ENCODE measurements at places on chromosomes 13 and 19.
A peak's percentile ranks its signal among the peaks of the same experiment; 100 is the strongest.

GRCh38 chr13:24276861-24277260, 32.5 kb upstream of the C1QTNF9 start:
- DNase-seq = no peak

- no peak for DNase-seq
Observed at GRCh38 chr13:74675182-74675581, 541.0 kb upstream of the KLF12 start.

DNA sequence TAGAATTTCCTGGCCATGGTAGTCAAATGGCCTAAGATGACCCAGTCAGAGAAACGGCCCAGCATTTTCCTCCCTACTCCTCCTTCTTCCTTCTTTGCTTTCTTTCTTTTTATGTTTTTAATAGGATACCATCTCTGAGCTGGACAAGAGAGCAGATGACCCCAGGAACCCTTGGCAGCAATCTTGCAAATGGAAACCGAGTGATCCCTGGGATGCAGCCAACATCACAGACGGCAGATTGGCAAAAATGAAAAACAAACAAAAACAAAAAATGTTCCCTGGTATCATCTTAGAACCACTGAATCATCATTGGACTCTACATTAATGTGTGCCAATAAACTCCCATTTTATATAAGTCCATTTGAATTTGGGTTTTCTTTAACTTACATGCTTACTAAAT, 424.4 kb downstream of the FGF14 start:
- no peak for DNase-seq

GRCh38 chr13:98384739-98385138, 192.2 kb downstream of the STK24 start:
- DNase-seq = no peak

DNA sequence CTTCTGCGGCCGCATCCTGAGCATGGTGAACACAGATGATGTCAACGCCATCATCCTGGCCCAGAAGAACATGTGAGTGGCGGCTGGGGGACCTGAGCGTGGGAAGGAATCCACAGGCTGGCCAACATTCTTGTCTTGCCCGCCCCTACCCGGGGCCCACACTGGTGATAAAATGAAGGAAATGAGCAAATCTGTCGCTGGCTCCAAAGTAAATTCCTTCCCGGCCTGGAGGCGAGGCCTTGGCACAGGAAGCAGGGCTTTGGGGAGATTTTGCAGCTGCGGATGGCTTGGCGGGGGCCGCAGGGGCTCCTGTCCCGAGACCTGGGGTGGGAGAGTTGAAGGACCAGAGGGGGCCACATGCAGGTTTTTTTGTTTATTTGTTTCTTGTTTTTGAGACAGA, 4.4 kb downstream of the KXD1 start:
- DNase-seq = no peak

GRCh38 chr19:32415669-32416068, 10.1 kb downstream of the DPY19L3 start:
- no peak for DNase-seq

DNA sequence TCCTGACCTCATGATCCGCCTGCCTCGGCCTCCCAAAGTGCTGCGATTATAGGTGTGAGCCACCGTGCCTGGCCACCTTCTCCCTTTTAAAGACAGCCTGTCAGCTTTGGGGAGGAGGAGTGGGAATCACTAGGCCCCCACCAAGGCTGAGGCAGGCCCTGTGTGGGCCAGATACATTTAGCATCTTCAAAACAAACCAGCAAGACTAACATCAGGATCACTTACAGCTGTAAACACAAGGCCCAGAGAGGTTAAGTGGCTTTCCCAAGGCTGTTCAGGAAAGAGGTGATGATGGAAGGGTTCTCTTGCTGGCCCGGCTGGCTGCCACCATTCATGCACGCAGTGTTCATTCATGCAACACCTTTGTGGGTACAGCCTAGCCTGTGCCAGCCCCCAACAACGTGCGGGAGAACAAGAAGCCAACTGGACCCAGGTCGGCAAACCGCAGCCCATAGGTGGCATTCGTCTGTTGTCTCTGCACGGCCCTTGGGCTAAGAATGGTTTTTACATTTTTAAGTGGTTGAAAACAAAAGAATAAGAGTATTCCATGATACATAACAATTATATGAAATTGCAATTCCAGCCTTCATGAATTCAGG, 23.0 kb downstream of the IER2 start:
- no peak for DNase-seq

DNA sequence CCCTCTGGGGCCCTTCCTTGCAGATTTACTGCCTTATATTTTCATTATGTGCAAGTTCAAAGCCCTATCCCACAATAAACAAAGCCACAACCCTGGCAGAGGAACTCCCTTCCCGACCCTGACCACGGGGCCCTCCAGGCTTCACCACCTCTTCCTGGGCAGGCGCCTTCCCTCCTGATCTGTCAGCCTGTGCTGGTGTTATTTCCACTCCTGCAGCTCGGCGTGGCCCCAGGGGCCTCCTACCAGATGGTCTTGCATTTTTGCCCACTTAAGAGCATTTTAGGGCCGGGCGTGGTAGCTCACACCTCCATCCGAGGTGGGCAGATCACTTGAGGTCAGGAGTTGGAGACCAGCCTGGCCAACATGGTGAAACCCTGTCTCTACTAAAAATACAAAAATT, 22.8 kb downstream of the SLC15A1 start:
- DNase-seq = no peak

- DNase-seq = no peak
Observed at GRCh38 chr19:37999309-38000213, 92.6 kb downstream of the SIPA1L3 start.

GRCh38 chr13:30037766-30038165, 187.3 kb upstream of the UBL3 start:
- no peak for DNase-seq

DNA sequence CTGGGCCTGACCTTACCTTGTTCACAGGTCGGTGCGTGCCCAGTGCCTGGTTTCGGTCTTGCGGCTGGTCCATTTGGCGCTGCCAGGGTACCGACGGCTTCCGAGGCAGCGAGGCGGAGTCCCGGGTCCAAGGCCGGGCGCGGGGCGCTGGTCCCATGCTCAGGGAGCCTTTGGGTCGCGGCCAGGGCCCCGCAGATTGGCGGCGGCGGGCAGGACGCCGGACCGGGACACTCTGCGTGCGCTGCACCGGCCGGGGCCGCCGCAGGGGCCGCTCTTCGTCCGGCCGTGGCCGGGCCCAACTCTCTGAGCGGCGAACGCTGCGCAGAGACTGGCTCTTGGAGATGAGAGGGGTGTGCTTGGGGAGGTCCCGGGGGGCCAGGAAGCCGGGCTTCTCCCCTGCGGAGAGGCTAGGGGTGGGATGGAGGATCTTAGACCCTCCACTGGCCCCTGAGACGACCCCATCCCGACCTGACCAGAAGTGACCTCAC, 3.4 kb upstream of the WIZ start:
- no peak for DNase-seq

DNA sequence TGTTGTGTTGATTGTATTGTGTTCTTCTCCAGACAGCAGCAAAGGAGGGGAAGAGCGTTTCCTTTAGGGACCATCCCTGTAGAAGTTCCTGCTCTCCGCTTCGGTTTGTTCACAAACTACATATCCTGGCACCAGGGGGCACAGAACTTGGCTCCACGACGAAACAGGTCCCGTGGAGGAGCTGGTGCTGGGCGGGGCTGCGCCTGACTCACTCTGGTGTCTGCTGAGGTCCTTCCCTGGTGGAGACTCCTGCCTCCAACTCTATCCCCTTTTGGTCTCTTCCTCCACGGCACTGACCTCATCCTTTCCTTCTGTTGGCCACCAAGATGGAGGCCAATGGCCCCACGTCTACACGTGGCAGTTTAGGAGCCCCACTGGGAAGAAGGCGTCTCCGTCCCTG, 14.7 kb downstream of the TMPRSS9 start:
- DNase-seq = no peak

DNA sequence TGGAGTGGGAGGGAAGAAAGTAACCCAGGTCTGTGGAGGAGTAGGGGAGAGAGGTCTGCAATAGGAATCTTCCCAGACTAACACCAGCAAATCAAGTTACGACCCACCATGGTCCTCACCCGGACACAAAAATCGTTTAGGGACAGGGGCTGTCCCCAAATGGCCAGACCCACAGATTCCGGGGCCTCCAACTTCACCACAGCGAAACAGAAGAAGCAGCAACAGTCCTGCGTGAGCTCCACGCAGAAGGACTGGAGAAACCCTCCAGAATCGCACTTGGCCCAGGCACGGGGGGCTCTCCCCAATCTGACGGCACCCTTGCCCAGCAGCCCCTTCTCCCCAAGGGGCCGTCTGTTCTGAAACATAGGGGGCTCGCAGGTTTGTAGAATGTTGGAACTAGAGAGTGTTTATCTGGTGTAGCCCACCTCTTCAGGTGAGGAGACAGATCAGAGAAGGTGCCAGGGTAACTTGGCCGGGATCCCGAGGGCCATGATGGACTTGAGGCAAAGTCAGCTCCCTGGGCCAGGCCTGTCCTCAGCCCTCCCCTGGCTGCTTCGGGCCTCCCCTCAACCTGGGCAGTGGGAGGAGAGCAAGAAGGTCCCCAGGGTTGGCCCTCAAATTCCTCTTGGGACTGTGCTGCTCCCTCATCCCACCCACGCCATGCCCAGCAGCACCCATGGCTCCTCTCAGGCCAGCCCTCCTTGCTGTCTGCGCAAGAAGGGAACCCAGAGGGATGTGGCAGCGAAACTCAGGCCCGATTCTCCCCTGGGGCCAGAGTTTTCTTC, 82.5 kb upstream of the GPR183 start:
- no peak for DNase-seq

- no peak for DNase-seq
Observed at GRCh38 chr13:69461397-69461796, 646.2 kb upstream of the ATXN8OS start.

GRCh38 chr19:46016426-46017094, 6.3 kb downstream of the PGLYRP1 start:
- peak; percentile 54 for DNase-seq

DNA sequence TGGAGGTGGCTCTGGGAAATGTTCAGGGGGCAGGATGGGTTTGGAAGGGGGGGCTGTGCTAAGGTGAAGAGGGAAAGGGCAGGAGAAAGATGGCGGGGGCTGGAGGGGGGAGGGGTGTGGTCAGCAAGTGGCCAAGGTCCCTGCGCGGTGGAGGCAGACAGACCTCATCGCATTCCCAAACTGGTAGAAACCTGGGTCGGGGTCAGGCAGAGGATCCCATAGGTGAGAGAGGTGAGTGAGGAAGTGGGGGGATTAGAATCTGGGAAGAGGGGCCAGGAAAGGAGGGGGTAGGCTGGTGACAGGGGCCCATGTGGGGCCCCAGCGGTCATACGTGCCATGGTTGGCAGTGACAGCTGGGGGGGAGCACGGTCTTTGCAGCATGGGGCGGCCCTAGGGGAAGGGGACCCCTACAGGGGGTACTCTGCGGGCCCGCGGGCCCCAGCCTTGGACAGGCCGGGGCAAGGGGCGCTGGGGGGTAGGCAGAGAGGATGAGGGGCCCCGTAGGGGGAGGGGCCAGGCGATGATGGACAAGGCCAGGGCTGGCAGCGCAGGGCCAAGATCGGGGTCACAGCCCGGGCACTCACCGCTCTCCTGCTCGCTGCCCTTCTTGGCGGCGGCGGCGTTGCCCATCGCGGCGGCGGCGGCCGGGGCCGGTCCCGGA, 514 bp downstream of the PRKACA start:
- DNase-seq = no peak

DNA sequence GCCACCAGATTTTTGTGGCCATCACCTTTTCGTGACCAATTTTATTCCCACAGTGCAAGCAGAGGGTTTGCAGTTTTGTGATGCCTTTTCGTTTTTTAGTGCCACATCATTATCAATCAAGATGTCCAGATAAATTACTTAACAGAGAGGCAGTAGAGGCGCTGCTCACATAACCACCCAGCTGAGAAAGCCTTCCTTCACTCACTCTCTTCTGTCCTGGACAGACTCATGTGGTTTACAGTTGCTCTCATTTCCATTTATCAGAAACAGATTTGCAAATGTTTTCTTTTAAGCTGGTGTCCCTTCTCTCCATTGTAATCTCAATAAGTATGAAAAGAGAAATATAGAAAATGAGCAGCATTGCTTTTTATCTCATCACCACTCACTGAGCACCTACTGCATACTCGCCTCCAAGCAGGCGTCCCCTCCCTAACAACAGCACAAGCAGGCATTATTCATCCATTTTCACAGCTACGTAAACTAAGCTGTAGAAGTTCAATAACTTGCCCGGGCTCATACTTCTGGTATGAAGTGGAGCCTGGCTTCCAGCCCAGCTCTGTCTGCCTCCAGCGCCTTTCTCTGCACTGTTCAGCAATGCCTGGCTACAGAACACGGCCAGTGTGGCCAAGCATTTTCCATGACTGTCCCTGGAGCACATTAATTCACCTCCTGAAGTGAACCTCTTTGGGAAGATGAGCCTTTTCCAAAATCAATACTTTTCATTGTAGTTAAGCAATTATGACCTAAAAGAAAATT, 34.6 kb upstream of the KATNAL1 start:
- DNase-seq = no peak

GRCh38 chr13:75135325-75135825, 346.6 kb downstream of the TBC1D4 start:
- DNase-seq = no peak

GRCh38 chr13:67518785-67519184, 288.6 kb upstream of the PCDH9 start:
- no peak for DNase-seq

DNA sequence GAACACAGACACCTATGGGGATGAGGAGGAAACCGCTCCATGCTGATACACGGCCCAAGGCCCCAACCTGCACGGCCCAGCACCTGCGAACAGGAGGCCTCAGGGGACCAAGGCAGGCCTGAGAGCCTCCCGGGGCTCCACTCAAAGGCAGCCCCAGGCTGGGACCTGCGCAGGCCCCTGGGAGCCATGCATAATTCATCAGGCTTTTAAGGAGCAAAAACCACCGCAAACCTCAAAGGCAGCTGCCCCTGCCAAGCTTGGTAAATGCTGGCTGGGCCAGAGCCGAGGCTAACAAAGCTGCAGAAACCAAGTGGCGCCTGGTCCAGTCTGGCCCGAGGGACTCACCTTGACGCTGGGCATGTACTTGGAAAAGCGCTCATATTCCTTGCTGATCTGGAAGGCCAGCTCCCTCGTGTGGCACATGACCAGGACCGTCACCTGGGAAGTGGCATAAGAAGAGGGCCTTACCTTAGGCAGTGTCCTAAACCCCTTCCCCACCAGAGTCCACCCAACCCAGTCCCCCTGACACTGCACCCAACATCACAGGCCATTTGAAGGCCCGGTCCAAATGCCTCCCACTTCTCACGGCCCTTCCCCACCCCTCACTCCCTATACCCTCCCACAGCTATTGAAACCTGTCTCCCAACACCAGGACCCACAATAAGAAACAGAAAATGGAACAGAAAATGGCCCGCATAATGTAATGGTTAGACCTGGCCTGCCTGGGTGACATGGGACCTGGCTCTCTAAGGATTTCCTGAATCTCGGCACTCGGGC, 7.8 kb downstream of the DDX39A start:
- DNase-seq = no peak

GRCh38 chr13:96274046-96274445, 184.1 kb downstream of the HS6ST3 start:
- DNase-seq = no peak

GRCh38 chr19:45038931-45039893, at the start of gene CLASRP:
TSS of gene CLASRP (plus strand) at chr19:45039045. CDS start at chr19:45040213, 1,168 bp downstream.
- DNase-seq = peak; percentile 77

DNA sequence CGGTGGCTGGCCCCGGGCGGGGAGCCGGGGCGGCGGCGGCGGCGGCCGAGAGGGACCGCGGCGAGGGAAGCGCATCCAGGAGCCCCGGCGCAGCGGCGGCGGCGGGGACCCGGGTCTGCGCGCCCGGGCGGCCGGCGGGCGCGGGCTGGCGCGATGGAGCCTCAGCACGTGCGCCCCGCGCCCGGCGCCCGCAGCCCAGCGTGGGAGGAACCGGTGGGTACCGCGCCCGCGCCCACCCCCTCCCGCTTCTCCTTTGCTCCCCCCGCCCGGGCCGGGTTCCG, 7.8 kb upstream of the DGKH start:
- no peak for DNase-seq

Measured in activated naive CD8-positive, alpha-beta T cell treated with anti-CD3 and anti-CD28 coated beads, Interleukin-2, amount 50 U/mL, for 16 hours (primary cell).